ENCODE measurements at places on chromosomes 7 and 10.
A peak's percentile ranks its signal among the peaks of the same experiment; 100 is the strongest.

- DNase-seq = no peak
These were observed 20.7 kb downstream of the PIK3AP1 start for GRCh38 chr10:96699613-96700012.

GRCh38 chr7:106344211-106344610 is 59.4 kb upstream of the NAMPT start:
- no peak for DNase-seq

DNA sequence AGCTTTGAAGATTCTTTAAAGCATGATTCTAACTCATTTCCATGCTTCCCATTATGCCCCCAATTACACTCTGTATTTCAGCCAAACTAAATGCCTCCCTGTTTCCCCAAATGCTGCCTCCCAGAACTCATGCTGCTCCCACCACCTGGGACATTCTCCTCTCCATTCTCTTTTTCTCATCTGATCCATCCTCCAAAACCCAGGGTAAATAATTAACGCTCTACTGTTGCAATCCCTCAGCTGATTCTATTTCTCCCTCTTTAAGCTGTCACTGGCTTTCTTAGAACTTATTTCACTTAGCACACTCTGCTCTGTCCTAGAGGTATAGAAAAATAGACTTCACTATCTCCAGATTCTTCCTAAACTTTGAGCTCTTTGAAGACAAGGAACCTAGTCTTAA is 104.7 kb downstream of the ICA1 start:
- DNase-seq = no peak

- no peak for DNase-seq
These were observed 597.2 kb upstream of the ADARB2 start for GRCh38 chr10:2334575-2334974.

GRCh38 chr10:43205681-43206390 is 61.0 kb downstream of the RASGEF1A start:
- no peak for DNase-seq

- no peak for DNase-seq
These were observed 323.3 kb upstream of the ZNF32 start for GRCh38 chr10:43971981-43972380.

DNA sequence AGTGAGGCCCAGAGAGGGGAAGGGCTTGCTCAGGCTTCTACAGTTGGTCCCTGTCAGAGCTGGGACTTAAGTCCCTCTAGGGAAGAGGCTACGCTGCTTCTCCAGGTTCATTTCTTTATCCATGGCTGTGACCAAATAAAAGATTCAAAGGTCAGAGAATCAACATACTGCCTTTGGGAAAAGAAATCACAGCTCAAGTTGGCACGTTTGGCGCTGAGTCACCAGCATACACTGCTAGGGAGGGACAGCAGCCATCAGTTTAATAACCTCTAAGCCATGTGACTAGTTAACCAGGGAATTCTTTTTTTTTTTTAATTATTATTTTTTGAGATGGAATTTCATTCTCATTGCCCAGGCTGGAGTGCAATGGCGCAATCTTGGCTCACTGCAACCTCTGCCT is 28.4 kb upstream of the CRHR2 start:
- DNase-seq = no peak

- DNase-seq = peak; percentile 13
These were observed 55.2 kb upstream of the FRMD4A start for GRCh38 chr10:14385596-14386593.

- no peak for DNase-seq
These were observed 163.4 kb upstream of the MKLN1 start for GRCh38 chr7:131164025-131164925.

DNA sequence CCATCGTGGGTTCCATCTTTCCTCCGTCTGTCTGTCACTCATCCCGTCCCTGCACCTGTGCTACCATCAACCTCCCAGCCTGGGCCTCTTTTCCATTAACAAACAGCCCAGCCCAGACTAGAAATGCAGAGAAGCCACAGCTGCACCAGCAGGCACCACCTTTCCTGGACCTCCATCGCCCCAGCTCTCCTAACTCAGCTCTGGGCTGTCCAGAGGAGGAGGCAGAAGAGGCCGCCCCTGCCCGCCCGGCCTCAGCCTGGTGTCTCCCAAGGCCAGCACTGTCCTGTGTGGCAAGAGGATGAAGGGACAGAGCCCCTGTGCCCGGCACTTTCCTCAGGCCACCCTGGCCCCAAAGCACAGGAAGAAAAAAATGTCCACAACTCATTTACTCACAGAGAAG is 225.6 kb downstream of the PTPRN2 start:
- DNase-seq = no peak

DNA sequence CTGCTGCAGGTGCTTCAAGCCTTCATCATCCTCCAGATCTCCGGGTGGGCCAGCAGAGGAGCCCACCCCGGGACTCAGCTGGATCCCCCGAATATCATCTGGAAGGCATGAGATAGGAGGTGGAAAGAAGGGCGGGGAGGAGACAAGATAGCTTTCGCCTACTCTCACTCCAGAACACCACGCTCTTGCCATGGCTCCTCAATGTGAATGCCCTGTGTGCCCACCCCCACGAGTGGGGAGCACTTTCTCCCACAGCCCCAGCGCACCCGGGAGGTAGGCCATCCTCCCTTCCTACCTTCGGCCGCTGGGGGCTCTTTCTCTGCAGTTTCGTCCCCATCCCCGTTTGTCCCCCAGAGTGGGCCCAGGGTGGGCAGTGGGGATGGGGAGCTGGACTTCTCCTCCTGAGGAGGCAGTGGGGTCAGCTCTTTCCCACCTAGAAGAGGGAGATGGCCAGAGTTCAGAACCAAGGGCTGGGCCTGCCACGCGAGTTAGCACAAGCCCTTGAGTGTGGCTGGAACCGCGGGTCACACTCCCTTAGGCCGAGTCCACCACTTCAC is 8.9 kb downstream of the GIGYF1 start:
- DNase-seq = no peak

DNA sequence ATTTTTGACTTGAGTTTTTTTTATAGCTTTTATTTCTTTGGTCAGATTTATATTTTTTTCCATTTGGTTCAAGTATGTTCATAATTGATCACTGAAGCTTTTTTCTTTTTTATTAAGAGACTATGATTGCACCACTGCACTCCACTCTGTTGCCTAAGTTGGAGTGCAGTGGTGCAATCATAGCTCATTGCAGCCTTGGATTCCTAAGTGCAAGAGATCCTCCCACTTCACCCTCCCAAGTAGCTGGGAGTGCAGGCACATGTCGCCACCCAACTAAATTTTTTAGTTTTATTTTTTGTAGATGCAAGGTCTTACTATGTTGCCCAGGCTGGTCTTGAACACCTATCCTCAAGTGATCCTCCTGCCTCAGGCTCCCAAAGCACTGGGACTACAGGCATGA is 97.7 kb upstream of the KIF5B start:
- DNase-seq = no peak

DNA sequence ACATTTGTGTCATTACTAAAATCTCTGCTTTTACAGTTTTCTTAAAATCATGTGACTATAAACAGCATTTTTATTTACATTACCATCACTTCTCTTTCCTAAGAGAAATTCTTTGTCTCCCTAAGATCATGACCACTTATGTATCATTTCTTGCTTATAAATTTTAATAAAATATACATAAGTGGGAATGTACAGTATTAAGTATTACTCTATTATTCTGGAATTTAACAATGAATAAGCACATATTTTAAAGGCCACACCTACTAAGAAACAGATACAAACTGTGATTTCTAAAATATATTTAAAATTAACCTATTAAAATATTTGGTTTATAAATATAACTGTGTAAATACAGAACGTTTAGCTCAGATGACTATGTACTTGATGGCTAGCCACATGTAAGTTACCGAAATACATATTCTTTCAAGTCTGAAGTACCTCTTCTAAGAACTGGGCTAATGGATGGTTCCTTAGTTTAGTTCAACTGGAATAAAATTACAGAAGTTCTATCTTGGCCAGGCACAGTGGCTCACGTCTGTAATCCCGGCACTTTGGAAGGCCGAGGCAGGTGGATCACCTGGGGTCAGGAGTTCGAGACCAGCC is 33.3 kb upstream of the PTPRN2 start:
- no peak for DNase-seq

DNA sequence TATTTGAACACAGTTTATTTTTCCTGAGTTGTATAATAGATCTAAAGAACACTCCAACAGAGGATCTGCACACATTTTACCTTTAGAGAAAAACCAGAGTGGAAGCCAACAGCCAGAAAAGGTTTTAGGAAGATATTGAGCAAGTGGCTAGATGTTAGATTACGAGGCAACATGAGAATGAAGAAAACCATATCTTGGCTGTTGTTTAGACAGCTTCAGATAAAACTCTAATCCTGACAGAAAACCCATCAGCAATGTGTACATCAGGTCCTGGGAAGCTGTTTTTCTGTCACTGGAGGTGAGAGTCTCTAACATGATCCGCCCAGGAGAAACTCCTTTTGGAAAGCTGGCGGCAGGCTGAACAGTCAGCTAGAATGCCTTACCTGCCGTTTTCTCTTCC is 159.5 kb downstream of the SPAG6 start:
- DNase-seq = no peak

GRCh38 chr7:12929476-12930140 is 242.2 kb downstream of the ARL4A start:
- no peak for DNase-seq

- no peak for DNase-seq
These were observed 23.8 kb downstream of the SCIN start for GRCh38 chr7:12594122-12594897.

- no peak for DNase-seq
These were observed 33.1 kb downstream of the MYL10 start for GRCh38 chr7:101595766-101596537.

GRCh38 chr7:14767716-14768425 is 134.7 kb downstream of the DGKB start:
- DNase-seq = no peak

DNA sequence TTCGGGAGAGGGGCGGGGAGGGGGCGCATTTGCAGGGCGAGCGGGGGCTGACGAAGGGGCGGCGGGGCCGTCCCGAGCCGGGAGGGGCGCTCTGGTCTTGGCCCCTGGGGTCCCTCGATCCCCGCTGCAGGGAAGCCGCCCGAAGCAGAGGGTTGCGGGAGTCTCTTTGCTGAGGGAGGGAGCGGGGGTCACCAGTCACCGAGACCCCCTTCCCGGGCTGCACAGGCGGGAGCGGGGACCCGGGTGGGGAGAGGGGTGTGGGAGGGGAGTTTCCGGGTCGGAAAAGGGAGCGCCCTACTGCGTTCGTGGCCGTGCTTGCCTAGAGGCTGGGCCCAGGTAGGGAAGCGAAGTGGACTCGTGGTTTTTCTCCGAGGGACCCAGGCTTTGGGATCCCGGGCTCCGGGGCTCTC is 422 bp downstream of the AP1S1 start:
- no peak for DNase-seq

- no peak for DNase-seq
These were observed 28.4 kb downstream of the LAMB4 start for GRCh38 chr7:108101759-108102158.

- DNase-seq = no peak
These were observed 294.4 kb upstream of the MYO3A start for GRCh38 chr10:25639646-25640045.

- DNase-seq = no peak
These were observed 71.4 kb downstream of the AHR start for GRCh38 chr7:17369691-17370426.

DNA sequence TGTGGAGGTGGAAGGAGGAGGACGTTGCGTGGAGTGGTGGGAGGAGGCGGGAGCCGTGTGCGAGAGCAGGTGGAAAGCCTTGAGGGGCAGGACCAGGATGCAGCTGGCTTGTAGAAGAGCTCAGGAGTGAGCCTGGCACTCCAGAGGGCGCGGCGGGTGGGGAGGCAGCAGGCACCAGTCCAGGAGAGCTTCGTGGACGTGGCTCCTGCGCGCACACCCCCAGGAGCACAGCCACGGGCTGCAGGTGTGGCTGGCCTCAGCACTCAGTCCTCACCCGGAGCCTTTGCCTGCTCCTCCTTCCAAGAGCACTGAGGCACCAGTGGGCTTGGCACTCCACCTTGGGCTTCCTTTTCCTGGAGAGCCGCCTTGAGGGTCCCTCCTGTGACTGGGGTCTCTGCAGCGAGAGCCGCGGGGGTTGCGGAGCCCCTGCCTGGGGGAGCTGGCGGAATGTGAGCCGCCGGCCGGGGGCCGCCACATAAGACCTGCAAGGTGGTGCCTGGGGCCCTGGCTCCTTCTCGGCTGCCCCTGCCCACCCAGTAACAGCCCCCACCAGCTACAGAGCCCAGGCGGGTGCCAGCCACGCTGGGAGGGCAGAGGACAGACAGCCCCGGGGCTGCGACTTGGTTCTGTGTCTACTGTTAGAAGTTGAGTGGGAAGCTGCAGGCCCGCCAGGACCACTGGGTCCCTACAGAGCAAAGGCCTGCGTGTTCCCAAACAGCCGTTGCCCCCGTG is 11.1 kb downstream of the MAFK start:
- no peak for DNase-seq

DNA sequence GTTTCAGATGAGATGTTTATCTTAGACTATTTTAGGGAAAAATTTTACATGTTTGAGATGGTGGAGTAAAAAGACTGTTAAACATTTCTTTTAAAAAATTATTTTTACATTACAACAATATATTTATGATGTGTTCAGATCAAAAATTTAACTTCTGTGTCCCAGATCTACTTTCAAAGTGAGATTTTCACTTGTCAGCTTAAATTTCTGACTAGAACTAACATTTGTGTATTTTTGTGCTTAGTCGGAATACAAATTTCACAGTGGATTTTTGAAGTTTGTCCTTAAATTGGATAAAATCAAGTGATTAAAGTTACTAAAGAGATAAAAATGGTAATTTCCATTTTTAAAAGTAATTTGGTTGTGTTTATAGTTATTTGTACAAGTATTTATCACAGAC is 24.9 kb downstream of the TMEM106B start:
- no peak for DNase-seq

DNA sequence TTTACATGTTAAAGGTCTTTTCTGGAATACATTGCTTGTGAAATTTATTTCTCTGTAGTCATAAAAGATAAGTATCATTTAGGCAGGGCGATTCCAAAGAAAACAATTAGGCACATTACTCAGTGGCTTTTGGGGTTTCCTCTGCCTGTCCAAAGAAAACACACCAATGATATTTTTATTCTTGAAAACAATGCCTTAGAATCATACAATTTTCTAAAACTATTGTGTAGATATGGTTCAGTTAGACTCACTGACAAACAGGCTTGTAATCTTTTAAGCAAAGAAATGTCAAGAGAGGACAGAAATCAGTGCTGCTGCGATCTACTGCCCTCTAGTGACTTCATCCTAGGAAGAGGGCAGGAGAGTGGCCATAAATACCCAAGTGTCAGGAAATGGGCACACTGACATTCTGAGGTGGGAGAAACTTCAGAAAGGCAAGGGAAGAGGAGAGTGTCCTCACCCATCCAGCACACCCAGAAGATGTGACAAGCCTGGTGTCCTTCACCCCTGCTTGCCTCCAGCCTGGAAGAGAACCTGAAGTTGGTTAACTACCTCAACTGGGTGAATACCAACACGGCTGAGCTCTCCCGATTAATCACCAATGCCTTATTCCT is 120.5 kb downstream of the GALNT11 start:
- DNase-seq = no peak

GRCh38 chr10:125164421-125164820 is 4.1 kb upstream of the CTBP2 start:
- DNase-seq = no peak

- DNase-seq = no peak
These were observed 78.3 kb downstream of the ATAD1 start for GRCh38 chr10:87739703-87740102.

All from activated naive CD8-positive, alpha-beta T cell treated with anti-CD3 and anti-CD28 coated beads, Interleukin-2, amount 50 U/mL, for 16 hours (primary cell).